ENCODE measurements at places on chromosomes 11 and 22. TPM values are rescaled to one million over a fixed set of nuclear protein-coding genes. Genes with fewer than 3 reads are reported as not detected.

Gene OR51A7
- total RNA-seq, result not detected

Gene EEF1G
- 1,734 TPM for total RNA-seq

Gene ZNF70
- 2.6 TPM for total RNA-seq

Gene MMP7
- not detected for total RNA-seq

Gene KBTBD4
- 20.3 TPM for total RNA-seq

Gene DEUP1
- not detected for total RNA-seq

Gene THRSP
- total RNA-seq, result not detected

Gene KRTAP5-1
- total RNA-seq, result not detected

Gene CARNS1
- total RNA-seq, result 0.09 TPM

Gene SRRD
- total RNA-seq, result 9.2 TPM

Gene PGM2L1
- 3.0 TPM for total RNA-seq

Gene CASP5
- total RNA-seq, result 0.14 TPM

Gene DEPDC7
- total RNA-seq, result 7.4 TPM

Gene RELA
- total RNA-seq, result 14.1 TPM

Gene SLC35E4
- 8.5 TPM for total RNA-seq

Measured in smooth muscle cell of bladder (primary cell).